ENCODE measurements at places on chromosomes 16 and 17. TPM values are rescaled to one million over a fixed set of nuclear protein-coding genes. Genes with fewer than 3 reads are reported as not detected.
A peak's percentile ranks its signal among the peaks of the same experiment; 100 is the strongest.

CLEC18C gene
- total RNA-seq = 0.35 TPM

ARHGAP23 gene
- total RNA-seq = 17.1 TPM

CACNG1 gene
- total RNA-seq = 112 TPM

VAT1L gene
- 1.9 TPM for total RNA-seq

DNA sequence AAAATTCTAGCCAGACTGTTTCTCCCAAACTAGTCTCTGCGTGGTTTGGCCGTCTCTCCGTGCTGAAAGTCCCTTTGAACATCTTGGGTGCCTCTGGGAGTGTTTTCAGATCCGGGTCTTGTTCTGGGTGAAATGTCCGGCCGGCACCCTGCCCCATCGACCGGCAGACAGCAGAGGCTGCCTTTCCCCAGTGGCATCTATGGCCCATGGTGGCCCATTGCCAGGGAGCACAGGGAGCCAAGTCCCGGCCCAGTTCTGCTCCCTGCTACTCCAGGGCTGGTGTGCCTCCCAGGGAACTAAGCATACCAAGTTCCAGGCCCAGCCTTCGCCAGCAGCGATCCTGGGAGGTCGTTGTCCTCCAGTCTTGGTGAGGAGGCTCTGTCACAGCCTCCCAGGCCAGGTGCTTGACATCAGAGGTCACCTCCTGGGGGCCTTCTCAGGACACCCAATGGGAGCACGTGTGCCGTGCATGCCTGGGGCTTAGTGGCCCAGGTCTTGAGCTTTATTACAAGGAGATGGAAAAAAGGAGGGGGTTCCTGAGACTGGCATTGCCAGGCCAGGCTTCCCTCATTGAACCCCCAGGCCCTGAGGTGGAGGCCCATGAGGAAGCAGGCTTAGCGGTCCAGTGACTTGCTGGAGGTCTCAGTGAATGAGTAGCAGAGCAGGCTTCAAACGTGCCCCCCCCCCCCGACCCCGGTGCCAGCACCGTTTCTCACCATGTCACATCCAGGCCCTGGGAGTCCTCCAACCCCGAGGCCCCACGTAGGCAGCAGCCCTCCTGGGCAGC is 54.0 kb downstream of the PGS1 start:
- no peak for DNase-seq

NCBP3 gene
- 33.4 TPM for total RNA-seq

DNA sequence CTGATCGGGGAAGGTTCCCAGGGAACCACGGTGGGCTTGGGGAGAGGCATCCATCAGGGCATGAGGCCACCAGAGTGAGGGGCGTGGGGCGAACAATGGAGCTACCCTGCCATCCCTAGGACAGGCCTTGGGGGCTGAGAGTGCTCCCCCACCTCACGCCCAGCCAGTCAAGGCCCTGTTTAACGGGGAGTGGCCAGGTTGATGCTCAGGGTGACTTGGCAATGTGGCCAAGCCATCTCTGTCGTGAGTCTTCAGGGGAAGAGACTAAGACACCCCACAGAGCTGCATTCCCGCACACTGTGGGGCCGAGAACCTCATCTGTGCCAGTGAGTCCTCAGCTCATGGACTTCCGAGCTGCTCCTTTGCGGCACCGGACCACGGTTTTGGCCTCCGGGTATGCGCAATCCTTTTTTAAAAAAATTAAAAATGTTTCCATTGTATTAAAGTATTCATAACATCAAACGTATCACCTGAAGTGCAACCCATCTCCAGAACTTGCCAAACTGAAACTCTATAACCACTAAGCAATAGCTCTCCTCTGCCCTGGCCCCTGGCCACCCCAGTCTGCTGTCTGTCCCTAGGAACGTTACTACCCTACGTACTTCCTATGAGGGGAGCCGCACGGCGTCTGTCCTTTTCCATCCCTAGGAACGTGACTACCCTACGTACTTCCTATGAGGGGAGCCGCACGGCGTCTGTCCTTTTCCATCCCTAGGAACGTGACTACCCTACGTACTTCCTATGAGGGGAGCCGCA is 71.8 kb upstream of the DOC2B start:
- DNase-seq = no peak

- DNase-seq = peak; percentile 19
Observed at GRCh38 chr17:27282054-27282551, 11.8 kb upstream of the WSB1 start.

Measured in muscle of leg (tissue), 16 donors.